ENCODE measurements at places on chromosomes 6 and 20. TPM values are rescaled to one million over a fixed set of nuclear protein-coding genes. Genes with fewer than 3 reads are reported as not detected.

Gene OLIG3
- total RNA-seq, result not detected

DNA sequence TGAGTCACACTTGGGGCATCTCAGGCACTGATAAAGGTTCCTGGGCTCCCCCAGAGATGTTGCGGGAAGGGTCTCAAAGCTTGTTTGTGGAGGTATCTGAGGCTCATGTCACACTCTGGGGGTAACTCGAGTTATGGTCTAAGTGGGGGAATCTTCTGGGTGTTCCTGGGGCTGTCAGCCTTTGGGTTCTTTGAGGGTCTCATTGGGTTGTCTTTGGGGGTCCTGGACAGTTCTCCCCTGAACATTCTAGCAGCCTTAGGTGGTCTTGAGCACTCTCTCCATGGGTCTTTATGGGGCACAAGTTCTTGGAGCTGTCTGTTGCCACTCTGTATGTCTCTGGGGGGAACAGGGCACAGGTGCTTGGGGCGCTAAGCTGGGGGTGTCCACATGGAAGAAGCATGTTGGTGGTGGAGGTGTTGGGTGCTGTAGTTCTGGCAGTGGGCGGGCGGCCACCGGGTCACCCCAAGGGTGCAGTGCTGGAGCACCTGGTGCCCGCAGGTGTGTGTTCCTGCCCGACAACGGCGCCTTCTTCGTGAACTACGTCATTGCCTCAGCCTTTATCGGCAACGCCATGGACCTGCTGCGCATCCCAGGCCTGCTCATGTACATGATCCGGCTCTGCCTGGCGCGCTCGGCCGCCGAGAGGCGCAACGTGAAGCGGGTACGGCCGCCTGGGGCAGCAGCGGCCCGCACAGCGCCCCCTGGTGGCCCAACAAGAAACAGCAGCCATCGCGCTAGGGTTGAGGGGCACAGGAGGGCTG, 7.1 kb upstream of the CAPN11 start:
- H3K27ac ChIP-seq, result no peak overlapping the region
- DNase-seq, result peak; percentile 92
- peaks cover 21% of the 10 kb centered on the region for H3K36me3 ChIP-seq
- H3K4me1 ChIP-seq, result no peaks in the 10 kb centered on the region
- peaks cover 10% of the 10 kb centered on the region for H3K27me3 ChIP-seq
- H3K4me3 ChIP-seq, result no peak overlapping the region

GRCh38 chr6:132763269-132763668, 5.6 kb upstream of the VNN2 start:
- H3K4me1 ChIP-seq, result peaks cover 9% of the 10 kb centered on the region
- no peak overlapping the region for H3K27ac ChIP-seq
- H3K4me3 ChIP-seq, result no peak overlapping the region
- DNase-seq, result no peak
- H3K27me3 ChIP-seq, result no peaks in the 10 kb centered on the region

Gene SIRPG
- not detected for total RNA-seq

DNA sequence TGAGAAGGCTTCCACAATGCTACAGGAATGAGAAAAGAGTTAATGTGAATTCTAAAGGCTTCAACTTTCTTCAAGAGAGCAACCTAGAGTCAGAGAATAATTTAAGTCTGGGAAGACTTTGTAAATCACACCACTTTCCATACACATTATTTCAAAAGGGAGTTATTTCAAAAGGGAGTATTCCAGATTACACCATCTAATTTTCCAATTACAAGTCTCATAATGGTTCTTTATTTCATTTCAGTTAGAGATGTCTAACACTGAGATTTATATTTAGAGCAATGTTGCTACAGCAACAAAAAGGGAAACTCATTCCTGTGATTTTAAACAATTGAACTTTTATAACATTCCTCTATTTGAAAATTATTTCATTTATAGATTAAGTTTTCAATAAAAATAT, 98.8 kb upstream of the DST start:
- peaks cover 11% of the 10 kb centered on the region for H3K4me1 ChIP-seq
- H3K36me3 ChIP-seq, result peaks cover 1% of the 10 kb centered on the region

DNA sequence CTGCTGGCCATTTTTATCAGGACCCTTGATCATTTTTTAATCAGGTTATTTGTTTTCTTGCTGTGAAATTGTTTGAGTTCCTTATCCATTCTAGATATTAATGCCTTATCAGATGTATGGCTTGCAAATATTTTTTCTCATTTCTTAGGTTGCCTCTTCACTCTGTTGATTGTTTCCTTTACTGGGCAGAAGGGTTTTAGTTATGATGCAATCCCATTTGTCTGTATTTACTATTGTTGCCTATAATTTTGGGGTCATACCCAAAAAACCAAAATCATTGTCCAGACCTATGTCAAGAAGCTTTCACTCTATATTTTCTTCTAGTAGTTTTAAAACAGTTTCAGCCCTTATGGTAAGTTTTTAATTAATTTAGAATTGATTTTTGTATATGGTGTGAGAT, 172.5 kb downstream of the SLC24A3 start:
- peaks cover 1% of the 10 kb centered on the region for H3K27me3 ChIP-seq
- no peak overlapping the region for H3K4me3 ChIP-seq
- no peak overlapping the region for H3K27ac ChIP-seq
- DNase-seq, result no peak
- H3K36me3 ChIP-seq, result no peaks in the 10 kb centered on the region
- H3K4me1 ChIP-seq, result no peaks in the 10 kb centered on the region

Gene CALHM5
- 7.2 TPM for total RNA-seq

GRCh38 chr6:25472306-25472705, 179.7 kb upstream of the SCGN start:
- H3K27me3 ChIP-seq, result no peaks in the 10 kb centered on the region
- peaks cover 5% of the 10 kb centered on the region for H3K36me3 ChIP-seq
- H3K4me3 ChIP-seq, result no peak overlapping the region
- no peak overlapping the region for H3K27ac ChIP-seq
- H3K4me1 ChIP-seq, result no peaks in the 10 kb centered on the region
- peak; percentile 8 for DNase-seq

- DNase-seq, result peak; percentile 28
- H3K27me3 ChIP-seq, result peaks cover 45% of the 10 kb centered on the region
- no peaks in the 10 kb centered on the region for H3K36me3 ChIP-seq
- no peak overlapping the region for H3K4me3 ChIP-seq
- H3K27ac ChIP-seq, result no peak overlapping the region
- peaks cover 25% of the 10 kb centered on the region for H3K4me1 ChIP-seq
Measured at GRCh38 chr6:1383729-1384548, 5.4 kb upstream of the FOXF2 start.

GRCh38 chr6:150320442-150320841, 48.4 kb upstream of the IYD start:
- no peak for DNase-seq
- H3K4me1 ChIP-seq, result peaks cover 23% of the 10 kb centered on the region
- no peak overlapping the region for H3K27ac ChIP-seq
- H3K4me3 ChIP-seq, result no peak overlapping the region
- H3K36me3 ChIP-seq, result no peaks in the 10 kb centered on the region

DNA sequence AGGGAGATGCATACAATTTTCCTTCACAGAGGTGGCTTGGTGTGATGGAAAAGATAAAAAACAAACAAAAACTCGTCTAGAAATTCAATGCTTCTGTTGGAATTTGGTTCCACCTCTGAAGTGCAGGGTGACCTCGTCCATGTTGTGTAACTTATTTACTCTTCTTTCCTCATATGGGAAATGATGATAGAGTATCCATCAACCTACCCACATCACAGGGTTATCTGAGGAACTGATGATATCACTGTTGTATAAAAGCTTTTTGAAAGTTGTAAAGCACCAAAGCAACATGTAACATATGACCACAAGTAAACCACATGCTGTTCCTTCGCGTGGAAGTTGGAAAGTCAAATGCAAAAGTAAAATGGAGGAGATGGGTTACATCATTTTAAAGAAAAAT, 212.0 kb upstream of the SGK1 start:
- H3K4me1 ChIP-seq, result peaks cover 18% of the 10 kb centered on the region
- H3K4me3 ChIP-seq, result no peak overlapping the region
- H3K27ac ChIP-seq, result no peak overlapping the region
- peaks cover 2% of the 10 kb centered on the region for H3K27me3 ChIP-seq
- DNase-seq, result no peak

DNA sequence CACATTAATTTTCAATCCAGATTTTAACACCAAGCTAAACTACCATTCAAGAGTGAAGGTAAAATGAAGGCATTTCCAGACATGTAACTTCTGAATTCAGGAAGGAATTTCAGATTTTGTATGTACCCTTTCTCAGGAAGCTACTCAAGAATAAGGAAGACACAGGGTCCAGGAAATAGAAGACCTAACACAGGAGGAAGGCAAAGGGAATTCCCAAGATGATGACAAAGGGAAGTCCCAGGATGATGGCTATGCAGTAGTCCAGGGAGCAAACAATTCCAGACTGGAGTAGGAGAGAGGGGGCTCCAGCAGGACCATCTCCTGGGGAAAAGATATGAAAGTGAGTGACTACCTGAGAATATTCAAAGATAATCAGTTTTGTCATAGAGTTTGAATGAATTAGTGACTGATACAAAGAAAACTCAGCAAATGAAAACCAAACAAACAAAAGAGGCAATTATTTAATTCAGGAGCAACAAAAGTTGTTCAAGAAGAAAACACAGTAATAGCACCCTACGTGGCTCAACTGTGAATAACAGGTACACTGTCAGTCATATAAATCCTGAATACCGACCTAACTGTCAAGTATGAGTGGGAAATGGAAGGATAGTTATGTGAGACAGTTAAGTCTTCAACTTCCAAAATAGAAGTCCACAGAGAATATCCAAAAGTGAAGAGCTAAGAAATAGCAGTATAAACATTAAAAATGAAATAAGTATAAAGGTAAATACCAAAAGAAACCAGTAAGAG, 4.0 kb downstream of the RNF24 start:
- H3K27ac ChIP-seq, result peak overlapping the region; percentile 62
- DNase-seq, result no peak
- H3K27me3 ChIP-seq, result peaks cover 6% of the 10 kb centered on the region
- H3K4me3 ChIP-seq, result no peak overlapping the region
- H3K36me3 ChIP-seq, result peaks cover 6% of the 10 kb centered on the region

DNA sequence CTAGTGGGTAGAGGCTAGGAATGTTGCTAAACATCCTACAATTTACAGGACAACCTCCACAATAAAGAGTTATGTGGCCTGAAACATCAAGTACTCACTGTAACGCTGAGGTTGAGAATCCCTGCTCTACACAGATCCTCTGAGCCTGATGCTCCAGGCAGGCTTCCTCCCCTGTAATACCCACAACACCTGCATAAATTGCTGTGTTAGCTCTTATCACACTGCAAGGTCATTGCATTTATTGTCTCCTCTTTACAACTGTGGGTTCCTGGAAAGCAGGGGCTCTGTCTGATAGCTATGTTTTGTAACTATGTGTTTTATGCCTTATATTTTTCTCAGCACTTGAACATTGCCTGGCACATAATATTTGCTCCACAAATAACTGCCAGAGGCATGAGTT, 11.6 kb downstream of the RPP21 start:
- no peaks in the 10 kb centered on the region for H3K36me3 ChIP-seq
- peaks cover 7% of the 10 kb centered on the region for H3K4me1 ChIP-seq
- no peak overlapping the region for H3K27ac ChIP-seq
- no peak overlapping the region for H3K4me3 ChIP-seq

Gene ABHD16B
- total RNA-seq, result not detected

Gene TXLNB
- total RNA-seq, result 0.41 TPM

Gene ADGRF5
- total RNA-seq, result 250 TPM

Gene ABHD16A
- 54.7 TPM for total RNA-seq

Gene SLC44A4
- 1.6 TPM for total RNA-seq

DNA sequence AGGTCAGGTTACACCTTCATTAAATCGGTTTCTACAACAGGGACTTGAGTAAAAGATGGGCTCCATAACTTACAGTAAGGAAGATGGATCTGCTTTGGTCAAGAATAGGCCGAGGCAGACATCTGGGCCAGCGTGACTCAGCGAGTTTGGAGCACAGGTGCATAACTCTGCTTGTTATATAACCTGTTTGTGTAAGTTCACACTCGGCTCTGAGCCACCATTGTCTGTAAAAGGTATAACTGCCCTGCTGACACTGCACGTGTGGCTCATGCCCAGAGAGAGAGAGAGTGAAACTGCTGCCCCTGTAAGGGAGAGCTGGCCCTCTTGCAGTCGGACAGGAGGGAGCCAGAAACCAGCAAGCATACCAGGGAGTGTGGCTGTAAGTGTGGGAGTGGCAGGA, 737.9 kb upstream of the SLC35B3 start:
- no peak for DNase-seq
- H3K4me3 ChIP-seq, result no peak overlapping the region
- H3K4me1 ChIP-seq, result no peaks in the 10 kb centered on the region
- peaks cover 5% of the 10 kb centered on the region for H3K27me3 ChIP-seq

- H3K36me3 ChIP-seq, result no peaks in the 10 kb centered on the region
- no peak overlapping the region for H3K4me3 ChIP-seq
- no peaks in the 10 kb centered on the region for H3K4me1 ChIP-seq
- no peaks in the 10 kb centered on the region for H3K27me3 ChIP-seq
Measured at GRCh38 chr20:11484479-11484878, 433.2 kb upstream of the BTBD3 start.

Gene GHRH
- total RNA-seq, result not detected

GRCh38 chr6:36364669-36365479, 22.6 kb downstream of the ETV7 start:
- H3K4me1 ChIP-seq, result peaks cover 23% of the 10 kb centered on the region
- peaks cover 3% of the 10 kb centered on the region for H3K36me3 ChIP-seq
- no peak overlapping the region for H3K4me3 ChIP-seq
- H3K27ac ChIP-seq, result no peak overlapping the region
- no peaks in the 10 kb centered on the region for H3K27me3 ChIP-seq

DNA sequence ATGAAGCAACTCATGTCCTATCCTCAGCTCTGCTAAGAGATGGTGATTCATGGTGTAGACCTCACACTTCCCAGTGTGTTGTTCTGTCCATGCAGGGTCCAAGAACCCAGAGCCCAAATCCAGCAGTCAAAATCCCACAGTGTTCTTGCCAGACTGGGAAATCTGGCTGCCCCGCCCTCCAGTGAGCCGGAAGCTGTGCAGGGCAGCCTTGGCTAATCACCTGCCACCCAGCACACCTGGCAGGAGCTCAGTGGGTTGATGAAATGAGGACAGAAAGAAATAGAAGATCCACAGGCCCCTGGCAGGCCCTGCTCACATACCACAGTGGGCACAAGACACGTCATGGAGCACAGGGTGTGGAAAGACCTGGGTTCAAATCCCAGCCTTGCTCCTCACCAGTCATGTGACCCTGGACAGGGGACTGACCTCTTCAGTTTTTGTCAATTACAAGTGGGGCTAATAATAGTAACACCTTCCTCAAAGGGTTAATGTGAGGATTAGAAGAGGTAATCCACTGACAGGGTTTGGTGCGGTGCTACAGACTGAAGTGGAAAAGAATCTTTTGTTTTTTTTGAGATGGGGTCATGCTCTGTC, 13.6 kb upstream of the GUCA1A start:
- no peak overlapping the region for H3K27ac ChIP-seq
- no peak overlapping the region for H3K4me3 ChIP-seq
- no peaks in the 10 kb centered on the region for H3K36me3 ChIP-seq
- H3K4me1 ChIP-seq, result no peaks in the 10 kb centered on the region

Data from endothelial cell (in vitro differentiated cells).